ENCODE measurements at places on chromosomes 11 and 22.

DNA sequence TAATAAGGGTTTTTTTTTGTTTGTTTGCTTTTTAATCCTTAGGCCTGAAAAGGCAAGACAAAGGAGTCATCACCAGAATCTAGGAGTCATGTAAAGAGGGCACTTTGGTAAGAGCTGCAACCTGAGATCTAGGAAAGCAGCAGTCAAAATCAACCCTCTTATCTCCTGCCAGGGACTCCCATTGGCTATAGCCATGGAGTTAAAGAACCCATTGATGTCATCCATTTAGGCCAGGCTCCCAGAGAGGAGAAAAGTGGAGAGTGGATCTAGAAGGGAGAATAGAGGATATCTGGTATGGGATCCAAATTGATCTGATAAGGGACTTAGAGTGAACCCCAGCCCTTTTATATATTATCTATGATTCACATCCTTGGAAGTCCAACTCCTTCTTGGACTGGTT is 35.9 kb downstream of the ZNF215 start:
- no peak for DNase-seq

- DNase-seq, result no peak
Observed at GRCh38 chr22:24772493-24773220, 1.9 kb downstream of the PIWIL3 start.

- DNase-seq, result no peak
Observed at GRCh38 chr11:11946180-11946579, 62.2 kb downstream of the DKK3 start.

DNA sequence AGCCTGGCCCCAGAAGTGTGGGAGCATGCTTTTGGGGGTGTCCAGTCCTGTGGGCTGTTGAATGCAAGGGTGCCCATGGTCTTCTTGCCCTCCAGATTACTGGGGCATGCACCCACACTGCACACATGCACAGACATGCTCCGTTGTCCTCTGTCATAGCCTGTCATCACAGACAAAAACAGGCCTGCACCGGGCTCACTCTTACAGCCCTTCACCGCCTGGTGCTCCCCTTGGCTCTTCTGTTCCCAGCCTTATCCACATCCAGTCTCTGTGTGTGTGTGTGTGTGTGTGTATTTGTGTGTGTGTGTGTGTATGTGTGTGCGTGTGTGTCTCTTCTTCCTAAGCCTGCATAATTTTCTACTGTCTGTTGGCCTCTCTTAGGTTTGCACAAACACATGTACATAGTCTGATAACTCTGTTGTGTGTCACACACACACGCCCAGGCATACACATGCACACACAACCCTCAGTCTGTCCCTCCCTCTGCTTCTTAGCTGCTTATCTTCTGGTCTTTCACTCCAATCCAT is 23.4 kb upstream of the NECTIN1 start:
- no peak for DNase-seq

DNA sequence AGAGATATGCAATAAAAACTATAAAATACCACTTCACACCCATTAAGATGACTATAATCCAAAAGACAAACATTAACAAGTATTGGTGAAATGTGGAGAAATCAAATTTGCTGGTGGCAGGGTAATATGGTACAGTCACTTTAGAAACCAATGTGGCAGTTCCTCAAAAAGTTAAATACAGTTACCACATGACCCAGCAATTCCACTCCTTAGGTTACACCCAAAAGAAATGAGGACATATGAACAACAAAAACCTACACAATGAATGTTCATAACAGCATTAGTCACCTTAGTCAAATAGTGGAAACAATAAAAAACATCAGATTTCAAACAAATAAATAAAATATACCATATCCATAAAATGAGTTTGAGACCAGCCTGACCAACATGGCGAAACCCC is 52.6 kb downstream of the RDX start:
- no peak for DNase-seq

DNA sequence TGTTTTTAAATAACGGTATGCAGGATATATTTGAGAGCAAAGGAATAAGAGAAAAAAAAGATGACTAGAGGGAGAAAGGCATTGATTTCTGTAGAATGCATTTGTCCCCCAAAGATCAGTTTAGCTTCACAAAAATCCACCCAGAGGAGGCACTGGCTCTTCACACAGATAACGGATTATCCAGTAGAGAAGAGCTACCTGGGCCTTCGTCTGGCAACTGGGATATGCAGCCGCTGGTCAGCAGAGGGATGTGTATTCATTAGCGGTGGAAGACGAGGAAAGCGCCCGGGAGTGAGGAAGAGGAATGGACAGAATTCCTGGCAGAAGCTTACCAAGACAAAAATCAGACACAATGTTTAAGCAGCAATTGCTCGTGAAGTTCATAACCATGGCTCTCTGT is 5.6 kb upstream of the WT1 start:
- DNase-seq, result no peak

- no peak for DNase-seq
Observed at GRCh38 chr11:85590848-85591483, 36.2 kb downstream of the DLG2 start.

DNA sequence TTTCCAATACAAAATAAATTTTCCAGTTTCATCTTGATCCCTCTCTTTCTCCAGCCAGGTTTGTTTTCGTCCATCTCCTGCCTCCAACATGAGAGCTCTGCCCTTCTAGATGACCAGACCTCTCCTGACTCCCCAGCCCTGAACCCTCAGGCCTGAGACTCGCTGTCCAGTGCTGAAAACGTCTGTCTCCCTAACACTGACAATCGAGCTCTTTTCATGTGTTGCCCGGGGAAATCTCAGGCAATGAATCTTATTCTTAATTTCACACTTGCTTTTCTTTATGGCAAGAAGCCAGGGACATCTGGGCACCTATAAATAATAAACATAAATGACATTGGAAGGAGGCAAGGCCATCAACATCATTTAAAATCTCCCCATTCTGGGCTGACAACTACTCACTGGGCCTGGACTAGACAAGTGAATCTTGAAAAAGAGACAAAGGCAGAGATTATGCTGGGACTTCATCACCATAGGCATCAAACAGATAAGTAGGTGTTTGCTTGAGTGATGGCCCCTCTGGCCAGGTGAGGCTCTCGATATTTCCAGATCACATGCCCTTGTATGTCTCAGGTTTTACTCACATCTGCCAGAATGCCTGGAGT is 274.5 kb upstream of the B3GAT1 start:
- DNase-seq, result no peak

Measured in stimulated activated CD8-positive, alpha-beta memory T cell treated with anti-CD3 and anti-CD28 coated beads, Interleukin-7, amount 100 ng/mL, for 48 hours (primary cell).